ENCODE measurements at places on chromosomes 13 and 19.

- no peak for DNase-seq
Measured at GRCh38 chr13:35793823-35794222, 317.3 kb upstream of the MAB21L1 start.

DNA sequence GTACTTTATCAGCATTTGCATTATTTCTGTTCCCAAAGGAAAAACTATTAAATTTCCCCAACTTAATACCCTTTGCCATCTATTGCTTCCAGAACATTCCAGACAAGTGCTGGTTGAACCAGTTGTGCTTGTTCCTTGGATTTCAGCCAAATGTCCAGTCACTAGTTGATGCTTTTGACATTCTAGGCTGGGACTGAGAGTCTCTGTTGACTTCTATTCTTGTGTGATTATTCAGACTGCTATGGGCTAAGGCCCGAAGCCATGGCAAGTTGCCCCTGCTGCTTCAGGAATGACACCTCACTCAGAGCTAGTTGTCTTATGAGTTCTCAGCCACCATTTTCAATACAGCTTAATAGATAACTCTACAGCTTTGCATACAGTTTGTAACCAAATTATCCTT, 458.1 kb upstream of the ARGLU1 start:
- DNase-seq = no peak

DNA sequence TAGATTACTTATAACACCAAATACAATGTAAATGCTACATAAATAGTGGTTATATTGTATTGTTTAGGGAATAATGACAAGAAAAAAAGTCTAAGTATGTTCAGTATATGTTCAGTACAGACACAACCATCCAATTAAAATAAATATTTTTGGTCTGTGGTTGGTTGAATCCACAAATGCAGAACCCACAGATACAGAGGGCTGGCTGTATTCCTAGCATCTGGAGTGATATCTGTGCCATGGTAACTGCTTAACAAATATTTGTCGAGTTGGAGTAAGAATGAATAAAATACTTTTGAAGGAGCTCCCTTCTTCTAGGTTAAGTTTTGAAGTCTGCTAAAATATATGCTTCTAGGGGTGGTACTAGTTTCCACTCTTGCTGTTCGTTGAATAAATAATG, 241.0 kb downstream of the KLF5 start:
- no peak for DNase-seq

GRCh38 chr19:45952686-45953505, 20.8 kb downstream of the NOVA2 start:
- DNase-seq = peak; percentile 61

DNA sequence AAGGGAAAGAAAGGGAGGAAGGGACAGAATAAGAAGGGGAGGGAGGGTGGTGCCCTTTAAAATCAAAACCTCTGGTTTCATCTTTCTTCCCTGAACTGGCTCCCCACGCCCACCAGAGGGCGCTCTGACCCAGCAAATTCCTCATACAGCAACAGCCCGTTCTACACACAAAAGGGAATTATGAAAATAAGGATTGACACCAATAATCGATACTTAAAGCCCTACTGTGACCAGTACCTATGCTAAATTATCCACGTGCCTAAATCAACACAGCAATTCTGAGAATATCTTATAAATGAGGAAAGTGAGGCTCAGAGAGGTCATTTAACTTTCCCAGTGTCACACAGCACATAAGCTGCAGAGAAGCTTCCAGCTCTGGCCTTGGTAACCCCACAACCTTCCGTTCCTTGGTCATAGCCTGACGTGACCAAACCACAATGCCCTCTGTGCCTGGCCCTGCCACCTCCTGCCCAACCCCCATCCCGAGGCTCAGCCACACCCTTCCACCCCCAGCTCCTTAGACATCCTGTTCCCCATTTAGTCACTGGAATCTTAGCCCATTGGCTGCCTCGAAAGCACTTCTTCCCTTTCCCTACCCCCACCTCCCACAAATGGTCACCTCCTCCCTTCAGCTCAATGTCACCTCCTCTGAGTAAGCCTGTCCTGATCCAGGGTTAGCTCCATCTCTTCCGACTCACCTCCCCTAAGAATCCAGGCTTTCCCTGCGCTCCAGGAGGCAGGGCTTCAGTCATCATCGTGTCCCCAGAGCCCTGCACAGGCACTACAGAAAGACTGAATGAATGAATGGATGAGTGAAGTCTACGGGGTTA, 34.2 kb upstream of the PNMA8B start:
- DNase-seq = peak; percentile 67

GRCh38 chr19:46361915-46362314, 15.0 kb downstream of the PPP5C start:
- DNase-seq = no peak

Measured in left hindlimb (tissue), 1 donor.